Activated T-helper 1 cell treated with Interleukin-2 at 50 U/mL for 16 hours (primary cell): ENCODE measurements at places on chromosomes 6 and 20.
A peak's percentile ranks its signal among the peaks of the same experiment; 100 is the strongest.

DNA sequence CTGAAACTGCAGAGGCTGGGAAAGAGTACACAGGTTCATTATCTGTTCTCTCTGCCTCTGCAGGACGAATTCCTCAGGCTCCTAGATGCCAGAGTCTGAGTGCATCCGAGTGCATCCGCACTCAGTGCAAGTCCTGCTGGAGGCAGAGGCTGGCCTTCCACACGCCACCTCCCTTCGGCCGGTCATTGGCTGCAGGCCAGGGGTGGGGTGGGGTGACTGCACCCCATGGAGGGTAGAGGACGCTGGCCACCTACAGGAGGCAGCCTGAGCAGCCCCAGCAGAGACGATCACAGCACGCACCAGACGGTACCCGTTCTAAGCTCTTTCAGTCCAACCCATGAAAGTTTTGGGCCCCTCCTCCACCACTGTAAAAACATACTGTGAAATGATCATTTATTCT lies 11.7 kb downstream of the SFT2D1 start:
- no peak for DNase-seq

GRCh38 chr20:62259294-62259565 lies 20.9 kb downstream of the OSBPL2 start:
- DNase-seq = no peak

DNA sequence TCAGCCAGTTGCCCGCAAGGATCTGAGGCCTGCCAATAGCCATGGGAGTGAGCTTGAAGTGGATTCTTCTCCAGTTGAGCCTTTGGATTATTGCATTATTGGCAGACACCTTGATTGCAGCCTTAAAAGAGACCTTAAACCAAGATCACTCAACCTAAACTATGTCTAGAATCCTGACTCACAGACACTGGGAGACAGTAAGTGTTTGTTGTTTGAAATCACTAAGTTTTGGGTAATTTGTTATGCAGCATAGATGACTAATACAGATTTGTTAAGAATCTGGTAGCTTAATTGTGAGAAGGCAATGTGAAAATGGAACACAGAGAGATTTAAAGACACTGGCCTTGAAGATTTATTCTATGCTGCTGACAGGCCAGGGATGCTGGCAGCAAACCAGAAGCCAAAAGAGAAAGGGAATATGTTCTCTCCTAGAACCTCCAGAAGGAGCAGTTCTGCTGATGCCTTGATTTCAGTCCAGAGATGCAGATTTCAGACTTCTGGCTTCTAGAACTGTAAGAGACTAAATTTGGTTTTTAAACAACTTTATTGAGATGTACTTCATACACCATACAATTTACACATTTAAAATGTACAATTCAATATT lies 17.6 kb downstream of the SIRPD start:
- no peak for DNase-seq

- no peak for DNase-seq
These were observed 20.1 kb downstream of the HLA-DMB start for GRCh38 chr6:32920715-32921114.

- no peak for DNase-seq
These were observed 933 bp downstream of the SSR1 start for GRCh38 chr6:7311917-7312615.

- DNase-seq = no peak
These were observed 21.3 kb downstream of the LAMA5 start for GRCh38 chr20:62345681-62346370.

- no peak for DNase-seq
These were observed 71.4 kb upstream of the SNX9 start for GRCh38 chr6:157751547-157752200.

DNA sequence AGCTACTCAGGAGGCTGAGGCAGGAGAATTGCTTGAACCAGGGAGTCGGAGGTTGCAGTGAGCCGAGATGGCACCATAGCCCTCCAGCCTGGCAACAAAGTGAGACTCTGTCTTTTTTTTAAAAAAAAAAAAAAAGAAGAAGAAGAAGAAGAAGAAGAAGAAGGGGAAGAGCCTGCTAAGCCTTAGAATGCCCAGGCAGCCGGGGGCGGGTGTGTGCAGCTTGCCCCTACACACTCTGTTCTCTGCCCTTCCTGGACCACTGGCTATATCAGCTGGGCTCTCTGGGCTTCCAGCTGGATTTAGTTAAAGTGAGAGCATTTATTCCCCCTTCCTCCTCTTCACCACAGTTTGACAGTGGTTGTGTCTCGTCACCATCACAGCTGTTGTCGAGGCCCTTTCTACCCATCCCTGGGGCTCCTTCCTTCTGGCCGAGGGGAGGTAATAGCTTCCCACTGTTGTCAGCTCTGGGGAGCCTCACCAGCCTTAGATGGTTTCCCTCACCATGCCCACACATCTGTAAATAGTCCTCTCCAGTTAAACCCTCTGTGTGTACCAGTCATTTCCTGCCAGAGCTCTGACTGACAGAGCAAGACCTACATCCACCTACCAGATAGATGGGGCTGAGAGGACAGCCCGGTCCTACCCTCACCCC lies 77.6 kb downstream of the TRERF1 start:
- DNase-seq = no peak

- DNase-seq = no peak
These were observed 5.9 kb downstream of the IP6K3 start for GRCh38 chr6:33740794-33741193.

DNA sequence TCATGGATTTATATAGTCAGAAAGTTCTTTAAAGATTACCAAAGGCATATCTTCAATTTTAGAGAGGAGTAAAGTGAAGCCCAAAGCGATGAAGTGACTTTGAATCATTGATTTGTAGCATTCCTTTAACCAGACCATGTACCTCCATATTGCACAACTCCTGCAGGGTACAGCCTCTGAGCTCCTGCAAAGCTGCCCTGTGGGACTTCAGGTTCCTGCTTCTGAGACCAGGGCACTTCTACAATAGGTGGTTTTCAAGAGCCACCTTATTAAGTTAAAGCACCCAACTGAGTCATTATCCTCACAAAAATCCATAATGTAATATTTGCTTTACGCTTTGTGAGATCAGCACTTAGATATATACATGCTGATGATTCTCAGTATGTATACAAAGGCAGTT lies 270.7 kb upstream of the RGS17 start:
- DNase-seq = no peak

DNA sequence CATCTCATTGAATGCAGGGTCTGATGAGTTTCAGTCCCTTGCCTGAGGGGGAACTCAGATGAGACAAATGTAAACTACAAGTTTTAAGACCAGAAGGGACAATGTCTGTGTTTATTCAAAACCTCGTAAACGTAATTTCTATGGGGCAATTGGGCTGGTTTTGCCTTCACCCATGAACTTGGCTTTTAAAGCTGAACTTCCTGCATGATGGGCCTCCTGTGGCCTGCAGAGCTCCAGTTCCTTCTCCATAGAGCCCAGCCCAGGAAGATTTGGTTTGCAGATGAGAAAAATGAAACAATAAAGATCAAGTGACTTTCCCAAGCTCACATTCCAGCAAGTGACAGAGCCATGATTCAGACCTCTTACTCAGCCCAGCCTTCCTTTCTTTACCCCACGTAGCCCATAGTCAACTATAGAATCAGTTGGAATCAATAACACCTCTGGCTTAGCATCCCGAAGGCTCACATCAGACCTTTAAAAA lies 612.3 kb downstream of the UTRN start:
- DNase-seq = no peak

DNA sequence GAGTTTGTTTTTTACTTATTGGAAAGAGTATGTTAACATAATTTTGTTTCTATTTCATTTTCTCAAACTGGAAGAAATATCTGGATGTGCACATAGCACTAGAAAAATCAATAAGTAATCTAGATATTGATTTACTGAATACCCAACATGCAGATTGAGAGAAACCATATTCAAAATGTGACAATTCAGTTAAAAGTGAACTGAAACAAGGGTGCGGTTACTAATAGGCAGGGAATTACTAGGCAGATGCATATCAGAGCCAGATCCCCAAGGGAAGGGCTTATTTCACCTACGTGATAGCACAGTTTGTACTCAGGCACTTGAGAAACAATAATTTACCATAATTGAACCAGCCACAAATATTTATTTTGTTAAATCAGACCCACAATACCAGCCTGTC lies 493.1 kb upstream of the FLRT3 start:
- no peak for DNase-seq

DNA sequence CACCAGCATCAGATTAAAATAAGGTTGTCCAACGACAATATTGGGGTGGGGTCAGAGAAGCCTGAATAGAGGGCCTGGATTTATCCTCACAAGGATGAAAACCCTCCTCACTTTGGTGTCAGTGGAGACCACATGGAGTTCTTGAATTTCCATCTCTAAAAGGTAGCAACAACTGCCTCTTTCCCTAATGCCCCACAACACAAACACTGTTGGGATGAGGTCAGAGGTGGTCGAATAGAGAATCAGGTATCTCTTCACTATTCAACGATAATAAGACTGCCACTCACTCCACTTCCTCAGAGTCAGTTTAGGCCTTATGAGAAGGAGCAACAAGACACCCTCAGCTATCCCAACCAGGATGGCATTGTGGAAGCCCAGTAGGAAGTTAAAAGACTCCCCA lies 596.1 kb downstream of the HTR1B start:
- no peak for DNase-seq

DNA sequence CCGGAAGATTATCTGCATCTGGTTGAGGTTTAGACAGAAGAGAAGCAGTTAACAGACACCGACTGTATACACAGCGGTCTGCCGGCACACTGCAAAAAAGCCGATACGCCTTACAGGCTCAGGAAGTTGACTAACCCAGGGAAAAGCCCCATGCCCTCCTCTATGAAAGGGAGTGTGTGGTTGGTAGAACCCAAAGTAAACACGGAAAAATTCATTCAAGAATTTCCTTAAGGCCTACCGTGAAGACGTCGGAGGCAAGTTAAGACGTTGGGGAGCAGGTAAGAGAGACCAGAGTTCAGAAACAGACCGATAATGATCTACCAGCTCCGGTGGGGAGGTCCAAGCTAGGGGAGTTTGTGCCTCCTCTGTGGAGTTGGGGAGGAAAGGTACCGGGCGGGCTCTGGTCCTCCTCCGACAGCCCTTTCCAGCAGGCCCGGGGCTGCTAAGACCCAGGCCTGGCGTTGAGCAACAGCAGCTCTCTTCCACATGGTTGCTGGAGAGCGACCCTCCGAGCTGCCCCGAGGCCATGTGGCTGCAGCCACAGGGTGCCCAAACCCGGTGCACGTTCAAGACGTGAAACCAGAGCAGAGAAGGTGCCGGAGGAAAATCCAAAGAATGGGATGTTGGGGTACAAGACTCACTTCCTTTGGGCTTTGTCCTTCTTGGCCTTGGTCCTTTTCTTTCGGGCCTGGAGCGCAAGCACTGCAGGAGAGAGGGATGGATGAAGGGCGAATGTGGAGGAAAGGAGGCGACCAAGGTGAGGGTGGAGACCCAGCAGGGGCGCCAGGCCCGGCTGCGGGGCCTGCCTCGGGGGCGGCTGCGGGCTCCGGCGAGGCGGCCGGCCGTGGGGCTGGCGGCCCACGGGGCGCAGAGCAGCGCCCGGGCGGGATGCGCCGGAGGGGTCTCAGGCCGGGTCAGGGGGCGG lies 809 bp downstream of the SRPK1 start:
- peak; percentile 21 for DNase-seq

DNA sequence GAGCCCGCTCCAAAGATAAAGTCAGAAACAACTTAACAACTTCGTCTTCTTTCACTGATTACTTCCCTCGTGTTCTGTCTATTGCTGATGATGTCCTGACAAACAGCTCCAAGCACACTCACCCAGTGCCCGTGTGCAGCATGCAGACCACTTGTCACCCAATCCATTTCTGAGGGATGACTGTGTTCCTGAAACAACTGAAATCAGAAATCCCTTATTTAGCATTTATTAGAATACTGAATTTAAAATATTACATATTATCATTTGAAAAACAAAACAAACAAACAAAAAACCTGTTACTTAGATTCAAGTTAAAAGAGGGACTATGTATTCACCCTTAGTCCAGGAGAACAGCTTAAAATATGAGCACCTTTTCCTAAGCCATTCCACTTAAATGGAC lies 223.7 kb upstream of the QKI start:
- no peak for DNase-seq

GRCh38 chr20:35845561-35845960 lies 73.7 kb downstream of the PHF20 start:
- DNase-seq = no peak

GRCh38 chr6:40627316-40627715 lies 40.2 kb upstream of the LRFN2 start:
- DNase-seq = no peak

DNA sequence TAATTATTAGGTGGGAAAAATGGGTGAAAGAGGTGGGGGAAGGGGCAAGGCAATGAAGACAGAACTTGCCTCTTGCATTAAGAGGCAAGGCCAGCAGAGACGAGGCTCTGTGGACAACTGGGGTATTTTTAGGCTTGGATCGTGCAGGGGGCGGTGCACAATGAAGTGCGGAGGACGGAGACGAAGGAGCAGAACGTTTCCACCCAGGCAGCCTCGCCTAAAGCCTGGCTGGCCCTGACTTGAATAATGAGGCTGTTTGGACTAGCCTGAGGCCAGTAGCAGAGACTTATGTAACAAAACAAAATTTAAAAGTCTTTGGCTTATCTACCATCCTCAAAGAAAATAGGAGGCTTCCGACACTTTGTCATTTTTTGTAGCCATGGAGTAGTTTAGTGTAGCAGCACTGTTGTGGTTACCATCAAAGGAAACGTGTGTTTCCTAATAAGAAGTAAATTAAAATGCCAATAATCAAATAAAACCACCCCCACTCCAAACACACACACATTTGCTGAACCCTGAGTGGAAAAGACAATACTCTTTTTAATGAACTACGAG lies 370.0 kb upstream of the CNR1 start:
- no peak for DNase-seq

GRCh38 chr20:57587278-57587988 lies 26.5 kb downstream of the PCK1 start:
- DNase-seq = no peak

GRCh38 chr6:44701038-44701636 lies 313.6 kb downstream of the CDC5L start:
- no peak for DNase-seq

DNA sequence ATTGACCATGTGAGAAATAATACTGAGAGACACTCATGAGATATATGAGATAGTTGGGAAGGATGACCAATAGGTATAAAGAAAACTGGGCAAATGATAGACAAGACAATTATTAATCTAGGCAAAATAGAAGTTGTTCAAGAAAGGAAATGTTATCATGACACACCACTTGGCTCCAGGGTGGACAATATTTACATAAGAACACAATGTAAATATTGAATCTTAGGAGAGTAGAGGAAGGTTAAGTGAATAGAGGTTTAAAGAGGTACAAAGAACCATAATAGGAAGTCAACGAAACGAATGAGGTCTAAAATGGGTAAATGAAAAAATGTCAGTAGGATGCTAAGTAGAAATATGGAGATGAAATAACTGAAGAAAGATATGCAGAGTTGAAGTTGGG lies 126.5 kb downstream of the MBOAT1 start:
- no peak for DNase-seq

GRCh38 chr6:79453558-79454042 lies 83.6 kb downstream of the LCA5 start:
- DNase-seq = no peak

GRCh38 chr6:126738641-126739040 lies 379.8 kb upstream of the RSPO3 start:
- DNase-seq = no peak
